GM10248 (cell line): ENCODE measurements at places on chromosomes 6 and 20.

GRCh38 chr20:1983301-1983700, 10.6 kb downstream of the PDYN start:
- no peak for DNase-seq

- DNase-seq: no peak
These were observed 5.4 kb upstream of the ZBTB12 start for GRCh38 chr6:31907158-31907813.

- DNase-seq: no peak
These were observed 19.3 kb downstream of the COL9A3 start for GRCh38 chr20:62835931-62836861.

DNA sequence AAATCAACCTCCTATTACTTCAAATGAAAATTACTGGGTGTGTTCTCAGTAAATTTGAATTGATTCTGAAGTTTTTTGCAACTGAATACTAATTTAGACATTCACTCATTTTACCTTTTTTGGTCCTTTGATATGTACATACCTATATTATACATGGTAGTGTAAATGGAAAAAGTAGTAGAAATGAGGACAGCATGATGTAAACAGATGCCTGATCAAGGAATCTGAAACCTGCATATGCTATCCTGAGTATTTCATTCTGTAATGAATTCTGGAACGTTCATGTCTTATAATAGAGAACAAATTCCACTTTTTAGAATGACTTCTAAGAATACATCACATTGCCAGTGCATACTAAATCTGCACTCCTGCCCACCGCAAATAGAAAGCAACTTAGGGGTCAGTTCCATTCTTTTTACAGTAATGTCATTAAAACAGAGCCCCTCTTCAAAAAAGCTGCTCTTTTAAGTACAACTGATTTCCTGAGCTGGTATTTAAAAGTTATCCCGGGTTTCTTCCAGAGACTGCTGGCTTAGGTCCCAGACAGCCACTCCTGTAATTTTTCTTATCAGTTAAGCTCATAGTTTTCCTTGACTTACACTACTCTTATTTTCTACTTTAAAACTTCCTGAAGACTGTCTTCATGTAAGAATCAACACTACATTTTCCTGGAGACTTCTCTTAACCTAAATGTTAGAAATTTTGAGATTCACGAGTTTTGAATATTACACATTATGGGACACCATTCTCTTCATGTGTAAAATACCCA, 48.4 kb downstream of the MAP3K7 start:
- DNase-seq: no peak

GRCh38 chr6:33481192-33481591, 26.8 kb downstream of the ZBTB9 start:
- DNase-seq: no peak

GRCh38 chr20:24389686-24390085, 79.7 kb upstream of the SYNDIG1 start:
- no peak for DNase-seq

DNA sequence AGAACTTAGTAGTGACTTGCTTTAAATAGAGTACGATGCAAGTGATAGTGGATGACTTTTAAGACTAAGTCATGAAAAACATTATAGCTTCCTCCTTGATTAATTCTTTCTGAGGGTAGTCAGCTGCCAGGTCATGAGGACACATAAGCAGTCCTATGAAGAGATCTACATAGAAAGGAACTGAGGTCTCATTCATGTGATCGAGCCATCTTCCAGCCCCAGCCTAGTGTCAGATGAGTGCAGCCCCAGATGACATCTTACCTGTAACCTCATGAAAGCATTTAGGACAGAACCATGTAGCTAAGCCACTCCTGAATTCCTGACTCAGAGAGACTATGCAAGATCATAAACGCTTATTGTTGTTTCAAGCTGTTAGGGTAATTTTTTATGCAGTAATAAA, 67.7 kb downstream of the AK9 start:
- DNase-seq: no peak

GRCh38 chr20:10498200-10498599, 63.1 kb downstream of the SLX4IP start:
- no peak for DNase-seq

DNA sequence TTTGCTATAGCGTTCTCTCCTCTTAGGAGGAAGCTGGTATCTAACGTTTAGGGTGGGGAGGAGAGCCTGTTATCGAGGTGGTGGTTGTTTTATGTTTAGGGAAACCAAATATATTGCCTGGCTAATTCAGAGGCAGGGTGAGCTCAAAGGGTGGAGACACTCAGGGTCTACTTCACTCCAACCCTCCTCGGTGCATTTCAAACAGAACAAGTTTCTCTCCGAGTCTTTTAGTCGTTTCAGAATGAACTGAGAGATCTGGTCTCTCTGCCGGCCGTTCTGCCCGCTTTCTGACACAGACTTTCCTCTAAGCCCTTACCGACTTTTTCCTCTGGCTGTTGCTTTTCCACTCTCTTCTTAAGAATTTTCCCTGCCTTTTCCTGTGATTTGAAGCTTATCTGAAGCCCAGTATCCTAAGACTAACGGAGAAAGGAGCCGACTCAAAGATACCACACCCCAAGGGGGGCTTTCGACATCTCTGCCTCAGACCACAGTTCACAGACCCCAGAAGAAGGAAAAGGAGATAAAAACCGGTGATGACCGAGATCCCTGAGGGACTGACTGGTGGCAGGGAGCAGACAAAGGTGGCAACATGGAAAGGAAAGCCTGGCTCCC, 865 bp downstream of the STK38 start:
- no peak for DNase-seq

DNA sequence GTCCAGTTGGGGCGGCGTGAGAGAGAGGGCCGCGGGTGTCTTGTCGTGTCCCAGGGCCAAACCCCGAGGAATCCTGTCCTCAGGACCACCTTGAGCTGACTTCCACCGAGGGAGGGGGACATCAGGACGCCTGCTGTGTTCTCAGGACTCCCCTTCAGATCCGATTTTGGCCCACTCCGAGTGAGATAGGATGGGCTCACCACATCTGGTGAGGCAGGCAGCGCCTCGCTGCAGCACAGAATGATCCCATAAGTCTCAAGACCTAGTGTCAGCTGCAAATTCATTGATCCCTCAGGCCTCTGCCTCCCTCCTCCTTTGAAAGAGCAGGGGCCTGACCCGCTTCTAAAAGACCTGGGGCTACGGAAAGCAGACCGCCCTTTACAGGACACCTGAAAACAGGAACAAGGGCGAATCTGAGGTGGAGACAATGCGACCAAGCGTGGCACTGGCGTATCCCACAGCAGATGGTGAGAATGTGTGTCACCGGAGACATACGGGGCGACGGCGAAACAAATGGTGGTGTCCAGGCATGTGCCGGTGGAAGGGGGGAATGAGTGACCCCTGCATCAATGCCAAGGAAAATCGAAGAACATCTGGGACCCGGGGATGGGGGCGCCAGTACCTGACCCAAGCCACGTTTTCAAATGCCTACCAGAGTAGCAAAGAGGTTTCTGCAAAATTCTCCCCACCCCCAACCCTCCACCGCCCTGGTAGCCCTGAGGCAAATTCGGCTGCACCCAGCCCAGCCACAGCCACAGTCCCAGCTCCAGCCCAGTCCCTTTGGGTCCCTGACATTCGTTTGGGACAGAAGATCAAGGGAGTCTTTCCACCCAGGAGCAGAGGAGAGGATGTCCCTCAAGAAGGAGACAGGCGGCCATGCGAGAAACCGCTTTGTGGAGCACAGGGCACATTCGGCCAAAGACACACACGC, 162.1 kb upstream of the ZNF337 start:
- DNase-seq: no peak

- no peak for DNase-seq
These were observed 1285.8 kb upstream of the CITED2 start for GRCh38 chr6:140660295-140660694.

GRCh38 chr6:101777646-101778045, 384.1 kb downstream of the GRIK2 start:
- DNase-seq: no peak
